ENCODE measurements at places on chromosomes 5 and 9.

GRCh38 chr5:33235304-33235703 lies 205.5 kb upstream of the TARS1 start:
- no peak for DNase-seq

- no peak for DNase-seq
Measured at GRCh38 chr5:142132916-142133315, 24.3 kb downstream of the NDFIP1 start.

- peak; percentile 67 for DNase-seq
Measured at GRCh38 chr9:124852829-124853531, at the start of gene WDR38. Gene WDR38 (plus strand): TSS chr9:124853460. CDS start chr9:124853532, 72 bp downstream.

DNA sequence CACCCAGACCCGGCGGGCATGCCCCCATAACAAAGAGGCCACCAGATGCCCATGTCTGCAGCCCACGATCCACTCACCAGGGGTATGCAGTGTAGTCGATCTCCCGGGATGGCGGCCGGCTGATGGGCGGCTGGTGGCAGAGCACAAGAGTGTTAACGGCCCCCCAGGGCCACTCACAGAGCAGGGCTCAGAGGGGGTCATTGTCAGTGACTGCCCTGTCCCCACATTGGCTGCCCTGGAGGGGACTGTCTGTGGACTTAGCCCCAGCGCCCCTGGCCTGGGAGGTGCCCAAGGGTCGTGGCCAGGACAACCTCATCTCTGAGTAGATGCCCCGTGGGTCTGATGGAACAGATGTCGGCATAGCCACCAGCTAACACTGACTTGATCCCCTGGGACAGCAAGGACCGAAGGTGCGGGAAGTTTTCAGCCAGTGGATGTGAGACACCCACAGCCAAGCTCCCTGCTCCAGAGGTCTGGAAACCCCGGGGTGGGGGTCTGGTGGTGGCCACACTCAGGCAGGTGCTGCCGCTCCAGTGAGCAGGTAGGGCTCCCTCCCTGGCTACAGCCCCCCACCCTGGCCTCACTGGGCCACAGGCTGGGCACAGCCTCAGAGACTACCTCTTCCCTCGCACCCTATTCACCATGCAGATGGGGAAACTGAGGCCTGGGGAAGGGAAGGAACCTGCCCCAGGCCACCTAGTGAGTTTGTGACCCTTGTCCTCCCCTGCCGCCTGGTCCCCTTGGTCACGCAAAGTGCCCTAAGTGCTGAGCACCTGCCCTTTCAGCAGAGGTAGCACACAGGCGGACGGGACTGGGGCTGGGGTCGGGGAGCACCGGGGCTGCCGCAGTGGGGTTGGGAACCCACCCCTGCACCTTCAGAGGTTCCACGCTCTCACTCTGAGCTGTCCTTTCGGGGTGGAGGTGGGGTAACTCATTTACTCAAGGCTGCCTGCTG lies 38.1 kb upstream of the SARDH start:
- no peak for DNase-seq

GRCh38 chr5:179405426-179406030 lies 60.3 kb upstream of the ADAMTS2 start:
- no peak for DNase-seq

DNA sequence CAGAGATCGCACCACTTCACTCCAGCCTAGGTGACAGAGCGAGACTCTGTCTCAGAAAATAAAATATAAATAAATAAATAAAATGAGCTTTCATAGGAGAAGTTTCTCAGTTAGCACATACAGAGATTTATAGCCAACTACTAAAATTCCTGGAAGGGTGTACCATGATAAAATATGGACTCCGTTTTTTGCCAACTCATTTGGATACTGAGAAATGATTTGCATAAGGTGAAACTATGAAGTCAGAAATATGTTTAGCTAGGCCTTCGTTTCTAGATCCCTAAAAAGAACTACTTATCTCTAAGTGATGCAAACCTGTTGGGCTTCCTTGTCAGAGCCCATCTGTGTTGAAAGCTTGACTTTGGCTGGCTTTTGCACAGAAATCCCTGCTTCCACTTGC lies 56.9 kb upstream of the SLC1A1 start:
- no peak for DNase-seq

- DNase-seq, result no peak
Measured at GRCh38 chr5:141496038-141496437, 7.2 kb downstream of the PCDHGC5 start.

DNA sequence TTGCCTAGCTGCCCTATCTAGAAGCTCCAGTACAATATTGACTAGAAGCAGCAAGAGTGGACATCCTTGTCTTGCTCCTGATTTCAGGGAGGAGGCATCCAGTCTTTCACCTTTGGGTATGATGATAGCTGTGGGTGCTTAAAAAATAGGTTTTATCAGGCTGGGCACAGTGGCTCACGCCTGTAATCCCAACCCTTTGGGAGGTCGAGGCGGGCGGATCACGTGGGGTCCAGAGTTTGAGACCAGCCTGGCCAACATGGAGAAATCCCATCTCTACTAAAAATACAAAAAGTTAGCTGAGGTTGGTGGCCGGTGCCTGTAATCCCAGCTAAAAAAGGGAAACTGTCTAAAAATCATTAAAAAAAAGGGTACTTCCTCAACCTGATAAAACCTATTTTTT lies 2.0 kb upstream of the CAMSAP1 start:
- no peak for DNase-seq

DNA sequence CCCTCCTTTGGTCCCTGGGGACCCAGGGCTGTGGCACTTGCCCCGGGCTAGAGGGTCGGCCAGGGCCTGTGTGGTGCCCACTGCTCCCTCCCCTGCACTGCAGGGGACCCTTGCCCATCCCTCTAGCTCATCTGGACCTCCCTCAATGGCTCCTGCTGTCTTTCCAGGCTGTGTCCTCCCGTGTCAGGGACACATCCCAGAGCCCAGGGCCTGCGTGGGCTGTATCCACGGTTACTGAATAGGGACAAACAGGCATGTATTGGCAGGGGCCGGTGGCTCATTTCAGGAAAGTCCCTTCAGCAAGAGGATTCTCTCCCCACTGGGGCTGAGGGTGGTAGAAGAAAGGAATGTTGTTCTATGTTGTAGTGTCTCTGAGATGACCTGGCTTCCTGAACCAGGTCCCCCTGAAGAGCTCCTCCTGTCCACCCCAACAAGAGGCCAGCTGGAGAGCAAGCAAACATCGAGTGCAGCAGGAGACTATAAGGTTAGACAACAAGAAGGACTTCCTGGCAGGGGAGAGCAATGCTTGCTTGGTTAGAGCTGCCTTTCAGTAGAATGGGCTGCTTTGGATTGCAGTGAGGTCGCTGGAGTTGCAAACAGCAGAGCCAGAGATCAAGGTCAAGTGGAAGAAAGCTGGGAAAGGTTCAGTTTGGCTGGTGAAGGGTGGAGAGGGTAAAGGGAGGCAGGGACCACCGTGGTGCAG lies 1.0 kb upstream of the CRB2 start:
- no peak for DNase-seq

- DNase-seq, result no peak
Measured at GRCh38 chr5:163913548-163913947, 408.1 kb downstream of the MAT2B start.

DNA sequence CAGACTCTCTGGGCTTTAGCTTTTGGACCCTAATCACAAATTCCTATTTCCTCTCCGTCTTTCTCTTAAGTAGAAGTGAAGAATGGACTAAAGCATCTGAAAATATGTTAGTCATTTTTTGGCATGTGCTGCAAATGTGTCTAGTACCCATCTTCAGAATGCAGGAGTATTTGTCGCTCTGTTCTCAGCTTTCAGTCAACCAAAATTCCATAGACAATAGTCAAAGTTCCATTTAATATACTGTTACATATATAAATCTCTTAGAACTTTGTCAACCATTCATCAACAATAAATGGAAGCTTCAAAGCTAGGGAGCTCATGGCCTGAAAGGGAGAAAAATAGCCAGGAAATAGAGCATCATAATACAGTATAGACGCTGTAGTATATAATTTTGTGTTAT lies 509.4 kb downstream of the BNC2 start:
- DNase-seq, result no peak

GRCh38 chr5:178651046-178651810 lies 24.4 kb upstream of the CLK4 start:
- no peak for DNase-seq

DNA sequence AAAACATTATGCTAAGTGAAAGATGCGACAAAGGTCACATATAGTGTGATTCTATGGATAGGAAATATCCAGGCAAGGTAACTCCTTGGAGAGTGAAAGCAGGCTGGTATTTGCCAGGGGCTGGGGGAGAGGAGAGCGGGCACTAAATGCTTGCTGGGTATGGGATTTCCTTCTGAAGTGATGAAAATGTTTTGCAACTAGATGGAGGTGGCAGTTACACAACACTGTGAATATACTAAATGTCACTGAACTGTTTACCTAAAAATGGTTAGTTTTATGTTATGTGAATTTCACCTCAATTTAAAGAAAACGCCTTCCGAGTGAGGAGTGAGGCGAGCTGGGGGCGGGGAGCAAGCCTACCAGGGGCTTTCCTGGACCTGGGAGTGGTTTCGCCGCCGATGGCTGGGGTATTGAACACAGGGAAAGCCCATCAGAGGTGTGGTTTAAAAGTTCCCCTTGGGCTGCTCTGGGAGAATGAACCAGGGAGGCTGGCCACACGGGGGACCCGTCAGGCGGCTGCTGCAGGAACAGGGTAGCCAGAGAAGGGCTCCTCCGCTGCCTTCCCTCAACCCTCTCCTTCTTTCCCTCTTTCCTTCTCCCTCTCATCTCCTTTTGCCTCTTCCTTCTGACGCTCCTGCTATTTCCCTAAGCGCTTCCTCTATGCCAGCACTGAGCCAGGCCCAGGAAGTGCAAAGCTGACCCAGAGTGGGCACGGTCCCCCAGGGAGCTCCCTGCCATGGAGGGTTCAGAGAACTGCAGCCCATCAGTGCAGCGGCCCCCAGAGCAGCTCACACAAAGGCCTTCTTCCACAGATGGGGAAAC lies 4.9 kb downstream of the AKNA start:
- no peak for DNase-seq

- DNase-seq, result no peak
Measured at GRCh38 chr9:84874596-84874995, 205.1 kb downstream of the NTRK2 start.

DNA sequence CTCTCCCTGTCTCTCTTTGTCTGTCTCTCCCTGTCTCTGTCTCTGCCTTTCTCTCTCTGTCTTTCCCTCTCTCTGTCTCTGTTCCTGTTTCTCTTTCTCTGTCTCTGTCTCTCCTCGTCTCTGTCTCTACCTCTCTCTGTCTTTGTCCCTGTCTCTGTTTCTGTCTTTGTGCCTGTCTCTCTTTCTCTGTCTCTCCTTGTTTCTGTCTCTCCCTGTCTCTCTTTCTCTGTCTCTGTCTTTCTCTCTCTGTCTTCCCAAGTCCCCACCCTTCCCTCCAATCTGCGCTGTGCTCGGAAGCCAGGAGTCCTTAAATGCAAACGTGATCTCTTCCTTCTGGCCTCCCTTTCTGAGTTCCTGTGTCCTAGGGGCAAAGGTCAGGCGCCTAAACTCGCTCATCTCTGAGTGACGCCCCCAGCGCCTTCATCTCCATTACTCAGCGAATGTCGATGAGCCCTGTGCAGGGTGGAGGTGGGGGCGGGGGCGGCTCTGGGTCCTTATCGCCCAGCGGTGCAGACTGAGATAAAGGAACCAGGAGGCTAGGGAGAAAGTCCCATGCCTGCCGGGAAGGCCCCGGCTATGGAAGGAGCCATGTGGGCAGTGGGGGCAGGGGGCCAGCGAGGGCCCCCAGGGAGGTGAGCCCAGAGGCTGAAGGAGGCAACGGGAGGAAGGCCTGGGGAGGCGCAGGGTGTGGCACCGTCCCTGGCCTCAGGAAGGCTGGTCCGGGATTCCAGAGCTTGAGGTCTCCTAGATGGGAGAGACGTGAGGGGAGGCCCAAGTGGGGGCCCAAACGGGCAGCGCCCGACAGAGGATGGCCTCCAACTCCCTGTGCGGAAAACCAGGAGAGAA lies 1.5 kb upstream of the SLC6A19 start:
- DNase-seq, result no peak

- DNase-seq, result no peak
Measured at GRCh38 chr5:136396886-136397285, 31.5 kb upstream of the TRPC7 start.

DNA sequence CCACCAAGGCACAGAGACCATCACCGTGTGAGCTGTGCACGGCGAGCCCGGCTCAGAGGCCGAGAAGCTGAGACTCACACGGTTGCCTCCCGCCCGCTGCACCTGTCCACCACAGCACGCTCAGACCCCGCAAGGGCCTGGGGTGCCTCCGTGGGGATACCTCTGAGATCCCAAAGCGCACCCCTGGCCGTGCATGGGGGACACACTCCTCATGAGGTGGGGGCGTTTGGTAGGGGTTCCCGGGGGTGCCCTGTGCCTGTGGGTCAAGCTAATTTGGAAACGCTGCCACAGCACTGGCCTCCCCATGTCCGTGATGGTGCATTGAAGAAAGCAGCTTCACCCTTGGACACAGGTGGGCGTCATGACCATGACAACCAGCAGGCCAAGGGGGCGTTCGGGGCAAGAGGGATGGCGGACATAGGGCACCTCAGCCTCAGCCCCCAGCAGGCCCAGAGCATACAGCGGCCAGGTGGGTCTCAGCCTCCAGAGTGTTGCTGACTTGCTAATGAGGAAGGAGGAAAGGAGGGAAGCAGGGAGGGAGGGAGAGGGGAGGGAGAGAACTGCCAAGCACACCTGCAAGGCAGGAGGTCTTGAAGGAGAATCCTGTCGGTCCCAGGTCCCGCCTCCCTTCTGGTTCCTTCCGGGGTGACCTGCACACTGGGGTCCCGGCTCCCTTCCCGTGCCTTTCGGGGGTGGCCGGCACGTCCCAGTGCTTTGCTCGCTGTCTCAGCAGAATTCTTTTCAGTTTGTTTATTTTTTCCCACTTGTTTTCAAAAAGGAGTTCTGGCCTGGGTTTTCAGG lies 34.7 kb downstream of the GLT6D1 start:
- DNase-seq, result peak; percentile 4

GRCh38 chr9:108434502-108434901 lies 421.3 kb downstream of the ACTL7B start:
- DNase-seq, result no peak

DNA sequence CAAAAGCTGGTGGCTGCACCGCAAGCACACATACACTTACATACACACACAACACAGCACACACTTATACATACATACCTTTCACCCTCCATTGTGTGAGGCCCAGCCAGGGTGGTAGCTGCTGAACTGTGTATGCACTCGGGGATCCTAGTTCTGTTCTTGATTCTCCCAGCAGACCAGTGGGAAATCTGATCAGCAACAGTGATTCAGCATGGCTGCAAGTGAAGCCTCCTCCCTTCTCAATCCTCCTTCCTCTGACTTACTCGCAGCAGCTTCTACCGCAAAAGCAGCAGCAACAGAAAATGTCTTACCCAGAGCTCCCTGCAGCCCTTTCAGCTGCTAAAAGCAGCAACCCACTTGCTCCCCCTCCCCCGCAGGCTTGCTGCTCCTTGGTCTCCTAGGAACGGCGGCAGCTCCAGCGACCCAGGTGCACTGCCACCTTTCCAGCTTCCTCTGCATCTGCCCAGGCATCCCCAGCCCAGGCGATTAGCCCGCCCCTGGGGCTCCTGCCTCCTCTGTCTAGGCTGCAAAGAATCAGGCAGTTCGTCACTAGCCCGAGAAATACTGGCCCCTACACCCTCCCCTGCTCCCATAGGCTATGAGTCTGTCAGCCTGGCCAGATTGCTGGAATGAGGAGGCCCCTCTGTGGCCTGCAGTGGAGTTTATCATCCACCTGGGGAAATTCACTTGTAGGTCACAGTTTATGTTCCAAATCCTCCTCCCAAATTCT lies at the start of gene KLHL3:
TSS of gene KLHL3 (minus strand) at position 535 of the 730 bp plus-strand sequence. CDS start at position 92, 443 bp downstream.
- DNase-seq, result no peak

- DNase-seq, result no peak
Measured at GRCh38 chr5:15763754-15764153, 263.8 kb downstream of the FBXL7 start.

Data from prostate gland (tissue), 2 donors.